ENCODE measurements at places on chromosomes 11 and 22. TPM values are rescaled to one million over a fixed set of nuclear protein-coding genes. Genes with fewer than 3 reads are reported as not detected.
A peak's percentile ranks its signal among the peaks of the same experiment; 100 is the strongest.

- H3K4me3 ChIP-seq, result no peak overlapping the region
- no peak for DNase-seq
- no peaks in the 10 kb centered on the region for H3K27me3 ChIP-seq
- peaks cover 6% of the 10 kb centered on the region for H3K4me1 ChIP-seq
Observed at GRCh38 chr11:96125400-96125799, 201.5 kb upstream of the MTMR2 start.

- H3K36me3 ChIP-seq, result peaks cover 42% of the 10 kb centered on the region
- no peak overlapping the region for H3K27ac ChIP-seq
- no peaks in the 10 kb centered on the region for H3K27me3 ChIP-seq
- DNase-seq, result peak; percentile 50
- H3K4me3 ChIP-seq, result no peak overlapping the region
- H3K4me1 ChIP-seq, result peaks cover 8% of the 10 kb centered on the region
Observed at GRCh38 chr11:61447601-61448551, 18.0 kb downstream of the SDHAF2 start.

GRCh38 chr11:75868990-75869389 lies 54.0 kb downstream of the UVRAG start:
- H3K27ac ChIP-seq, result no peak overlapping the region
- no peaks in the 10 kb centered on the region for H3K4me1 ChIP-seq
- H3K27me3 ChIP-seq, result no peaks in the 10 kb centered on the region
- DNase-seq, result no peak
- H3K36me3 ChIP-seq, result 0 out of 2 replicates have a peak, but pooled peaks cover 1% of the 10 kb centered on the region
- H3K4me3 ChIP-seq, result no peak overlapping the region

DNA sequence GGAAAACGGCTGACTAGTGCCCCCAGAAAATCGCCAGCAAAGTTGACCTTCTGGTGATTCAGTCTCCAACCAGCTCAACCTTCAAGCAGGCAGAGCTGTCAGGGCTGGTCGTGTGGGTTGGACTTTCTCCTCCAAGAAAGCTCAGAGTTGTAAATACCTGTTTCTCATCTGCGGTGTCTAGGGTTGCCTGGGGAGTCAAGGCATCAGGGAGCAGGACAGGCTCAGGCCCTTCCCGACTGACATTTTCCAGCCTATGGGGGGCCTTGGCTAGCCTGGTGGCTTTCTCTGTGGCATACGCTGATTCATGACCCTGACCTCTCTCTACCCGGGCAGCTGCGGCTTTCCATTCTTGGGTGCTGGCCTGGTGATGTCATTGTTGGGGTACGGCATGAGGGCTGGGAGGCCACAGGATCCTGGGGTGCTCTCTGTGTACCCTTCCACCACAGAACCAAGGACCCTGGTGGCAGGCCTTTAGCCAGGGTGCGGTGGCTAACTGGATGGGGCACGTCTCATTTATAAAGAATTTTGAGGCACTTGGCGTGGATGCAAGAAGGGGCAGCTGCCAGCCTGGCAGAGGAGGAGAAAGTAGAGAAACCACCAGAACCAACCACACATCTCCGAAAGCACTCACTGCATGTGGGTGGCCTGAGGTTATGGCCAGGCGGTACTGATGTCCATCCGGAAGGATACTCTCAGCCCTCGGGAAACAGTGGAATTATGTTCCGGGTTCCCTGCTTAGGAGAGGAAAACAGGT lies 64.9 kb downstream of the BCR start:
- no peaks in the 10 kb centered on the region for H3K27me3 ChIP-seq
- peak; percentile 55 for DNase-seq
- peaks cover 23% of the 10 kb centered on the region for H3K4me1 ChIP-seq
- H3K4me3 ChIP-seq, result no peak overlapping the region

DNA sequence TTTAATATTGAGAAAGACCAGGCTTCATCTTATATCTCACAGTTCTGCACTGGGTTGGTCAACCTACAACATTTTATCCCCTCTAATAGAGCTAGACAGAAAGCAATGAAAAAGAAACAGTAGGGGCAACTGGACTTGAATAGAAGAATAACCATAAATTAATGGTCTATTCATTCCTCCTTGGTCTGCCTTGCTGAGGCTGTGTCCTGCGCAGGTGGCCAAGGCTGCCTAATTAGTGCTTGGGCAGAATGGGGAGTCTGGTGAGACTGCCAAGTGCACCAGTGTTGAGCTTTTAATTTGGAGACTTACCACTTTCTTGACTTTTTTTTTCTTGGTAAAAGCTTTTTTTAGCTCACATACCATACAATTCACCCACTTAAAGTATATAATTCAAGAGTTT lies 35.0 kb upstream of the SPON1 start:
- no peak overlapping the region for H3K27ac ChIP-seq
- peaks cover 4% of the 10 kb centered on the region for H3K27me3 ChIP-seq
- no peaks in the 10 kb centered on the region for H3K4me1 ChIP-seq
- DNase-seq, result no peak
- H3K4me3 ChIP-seq, result no peak overlapping the region

DNA sequence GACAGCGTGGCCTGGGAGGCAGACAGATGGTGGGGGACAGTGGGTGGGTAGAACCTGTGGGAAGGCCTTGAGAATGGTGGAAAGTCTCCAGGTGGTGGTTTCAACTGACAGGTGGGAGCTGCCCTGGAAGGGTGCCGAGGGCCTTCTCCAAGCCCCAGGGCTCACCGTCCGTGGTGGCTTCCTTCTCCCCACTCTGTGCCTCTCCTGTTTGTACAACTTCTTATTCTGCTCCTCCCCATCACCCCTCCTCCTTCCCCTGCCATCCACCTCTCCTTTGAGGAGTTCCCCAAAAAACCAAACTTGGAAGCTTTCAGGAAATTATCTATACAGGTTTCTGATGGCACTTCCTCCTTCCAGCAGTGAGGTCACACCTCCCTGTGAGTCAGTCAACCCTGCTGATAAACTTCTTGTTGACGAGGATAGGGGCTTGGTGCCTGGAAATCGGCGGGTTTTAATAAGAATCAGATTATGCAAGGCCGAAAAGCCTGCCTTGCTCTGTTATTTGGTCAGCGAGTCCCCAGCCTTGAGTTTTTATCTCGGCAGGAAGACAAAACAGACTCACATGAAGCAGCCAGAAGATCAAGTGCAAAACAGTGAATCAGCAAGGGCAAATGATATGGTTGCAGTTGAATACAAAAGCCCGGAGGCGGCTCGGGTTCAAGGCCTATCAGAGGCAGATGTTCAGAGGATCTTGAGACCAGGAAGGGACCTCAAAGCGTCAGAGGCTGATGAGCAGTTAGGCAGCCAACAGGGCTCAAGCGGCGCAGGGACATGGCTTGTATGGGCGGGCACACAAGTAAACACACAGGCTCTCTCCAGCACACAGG lies 9.5 kb upstream of the ST3GAL4 start:
- H3K4me1 ChIP-seq, result peaks cover 28% of the 10 kb centered on the region
- H3K27ac ChIP-seq, result peak overlapping the region; percentile 42
- peak; percentile 75 for DNase-seq
- no peaks in the 10 kb centered on the region for H3K27me3 ChIP-seq

- H3K27ac ChIP-seq, result peak overlapping the region; percentile 32
- no peaks in the 10 kb centered on the region for H3K36me3 ChIP-seq
- peaks cover 26% of the 10 kb centered on the region for H3K4me1 ChIP-seq
- H3K27me3 ChIP-seq, result no peaks in the 10 kb centered on the region
Observed at GRCh38 chr22:42754658-42755057, 34.0 kb upstream of the A4GALT start.

GRCh38 chr11:3359092-3359824 lies 19.7 kb downstream of the ZNF195 start:
- H3K4me3 ChIP-seq, result no peak overlapping the region
- H3K36me3 ChIP-seq, result peaks cover 38% of the 10 kb centered on the region
- H3K27me3 ChIP-seq, result no peaks in the 10 kb centered on the region
- no peak overlapping the region for H3K27ac ChIP-seq
- DNase-seq, result no peak

- no peaks in the 10 kb centered on the region for H3K36me3 ChIP-seq
- no peak overlapping the region for H3K27ac ChIP-seq
- H3K27me3 ChIP-seq, result no peaks in the 10 kb centered on the region
- H3K4me3 ChIP-seq, result no peak overlapping the region
- no peak for DNase-seq
Observed at GRCh38 chr11:69560141-69560790, 78.8 kb downstream of the LINC01488 start.

CD82 gene
- 32.8 TPM for total RNA-seq

DNA sequence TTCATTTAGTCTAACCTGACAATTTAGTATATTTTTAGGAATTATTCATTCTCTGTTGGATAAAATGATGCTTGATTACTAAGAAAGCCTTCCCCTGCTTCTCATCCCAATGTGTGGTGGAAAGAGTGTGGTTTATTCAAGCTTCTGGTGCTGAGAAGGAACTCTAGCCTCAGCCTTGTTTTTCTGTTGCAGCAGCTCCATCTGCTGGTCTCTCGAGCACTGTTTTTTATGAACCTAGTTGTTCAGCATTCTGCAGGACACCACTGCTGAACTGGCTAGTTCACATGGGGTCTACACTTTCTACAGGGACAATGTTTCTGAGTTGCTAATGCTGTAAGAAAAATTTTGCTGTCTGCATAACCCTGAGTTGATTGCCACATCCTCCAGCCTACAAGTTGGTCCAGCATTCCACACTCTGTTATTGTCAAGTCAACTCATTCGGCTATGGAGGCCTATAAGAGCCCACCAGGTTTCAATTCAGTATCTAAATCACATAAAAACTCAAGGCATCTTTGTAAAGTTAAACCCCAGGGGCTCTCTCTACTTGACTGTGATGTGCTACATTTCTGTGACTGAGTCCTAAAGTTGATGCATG lies 14.3 kb downstream of the OR2AG2 start:
- H3K27ac ChIP-seq, result no peak overlapping the region
- H3K27me3 ChIP-seq, result no peaks in the 10 kb centered on the region
- no peaks in the 10 kb centered on the region for H3K36me3 ChIP-seq
- H3K4me1 ChIP-seq, result no peaks in the 10 kb centered on the region
- no peak overlapping the region for H3K4me3 ChIP-seq

DNA sequence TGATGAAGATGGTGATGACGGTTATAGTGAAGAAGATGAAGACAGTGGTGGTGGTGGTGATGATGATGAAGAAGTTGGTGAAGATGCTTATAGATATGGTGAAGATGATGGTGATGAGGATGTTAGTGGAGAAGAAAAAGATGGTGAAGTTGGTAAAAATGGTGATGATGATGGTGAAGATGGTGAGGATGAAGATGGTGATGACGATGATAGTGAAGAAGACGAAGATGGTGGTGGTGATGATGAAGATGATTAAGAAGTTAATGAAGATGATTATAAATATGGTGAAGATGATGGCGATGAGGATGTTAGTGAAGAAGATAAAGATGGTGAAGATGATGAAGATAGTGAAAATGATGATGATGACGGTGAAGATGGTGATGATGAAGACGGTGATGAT lies 25.2 kb upstream of the FGF3 start:
- no peak for DNase-seq
- no peaks in the 10 kb centered on the region for H3K4me1 ChIP-seq
- no peak overlapping the region for H3K4me3 ChIP-seq
- H3K27ac ChIP-seq, result no peak overlapping the region

DNA sequence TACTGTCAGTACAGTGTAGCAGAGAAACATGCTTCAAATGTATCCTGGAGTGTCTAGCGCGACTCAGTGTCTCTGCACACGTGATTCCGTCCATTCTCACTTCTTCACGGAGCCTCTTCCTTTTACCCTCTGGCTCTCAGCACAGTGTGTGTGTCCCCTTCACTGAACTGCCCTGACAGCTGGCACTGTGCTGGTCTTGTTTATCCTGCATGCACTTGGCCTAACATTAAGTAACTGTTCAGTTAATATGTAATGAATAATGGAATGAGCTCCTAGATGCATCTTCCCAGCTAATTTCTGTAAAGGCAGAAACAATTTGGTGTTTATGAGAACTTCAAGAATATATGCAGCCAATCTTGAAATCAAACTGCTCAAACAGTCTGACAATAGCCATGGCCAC lies 44.4 kb downstream of the KMT5B start:
- H3K27me3 ChIP-seq, result no peaks in the 10 kb centered on the region
- DNase-seq, result no peak
- peaks cover 46% of the 10 kb centered on the region for H3K36me3 ChIP-seq
- no peak overlapping the region for H3K4me3 ChIP-seq

GRCh38 chr22:25404928-25405816 lies 159.3 kb upstream of the GRK3 start:
- peak overlapping the region; percentile 68 for H3K27ac ChIP-seq
- H3K4me3 ChIP-seq, result peak overlapping the region; percentile 93
- peaks cover 3% of the 10 kb centered on the region for H3K27me3 ChIP-seq
- peaks cover 30% of the 10 kb centered on the region for H3K4me1 ChIP-seq

GRCh38 chr22:29310863-29311339 lies 4.5 kb downstream of the GAS2L1 start:
- DNase-seq, result peak; percentile 96
- H3K27ac ChIP-seq, result 0 out of 2 replicates have a peak overlapping the region, but pooled peaks have one; percentile 33
- peaks cover 27% of the 10 kb centered on the region for H3K27me3 ChIP-seq
- no peak overlapping the region for H3K4me3 ChIP-seq
- H3K4me1 ChIP-seq, result peaks cover 16% of the 10 kb centered on the region
- peaks cover 2% of the 10 kb centered on the region for H3K36me3 ChIP-seq

GRCh38 chr11:78054971-78055370 lies 8.7 kb upstream of the THRSP start:
- no peaks in the 10 kb centered on the region for H3K36me3 ChIP-seq
- H3K27me3 ChIP-seq, result no peaks in the 10 kb centered on the region
- H3K4me1 ChIP-seq, result peaks cover 12% of the 10 kb centered on the region
- DNase-seq, result no peak
- no peak overlapping the region for H3K27ac ChIP-seq

DNA sequence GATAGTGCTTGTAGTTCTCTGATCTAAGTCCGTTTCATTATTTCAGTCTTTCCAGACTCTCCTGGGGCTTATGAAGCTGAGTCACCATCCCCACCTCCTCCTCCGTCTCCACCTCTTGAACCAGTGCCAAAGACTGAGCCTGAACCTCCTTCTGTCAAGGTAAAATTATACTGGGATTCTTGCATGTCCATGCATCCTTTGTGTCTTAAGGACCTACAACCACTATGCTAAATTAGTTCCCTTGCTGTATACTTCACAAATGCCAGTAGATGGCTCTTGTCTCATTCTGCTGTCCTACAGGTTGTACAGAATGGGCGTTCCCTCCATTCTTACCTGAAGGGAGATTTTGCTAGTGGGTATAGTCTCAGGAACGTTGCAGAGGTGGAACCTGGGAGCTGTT lies 42.2 kb downstream of the POLD3 start:
- H3K4me3 ChIP-seq, result no peak overlapping the region
- peak; percentile 66 for DNase-seq
- H3K36me3 ChIP-seq, result peaks cover 3% of the 10 kb centered on the region
- no peaks in the 10 kb centered on the region for H3K27me3 ChIP-seq
- H3K27ac ChIP-seq, result no peak overlapping the region

MUC6 gene
- total RNA-seq, result not detected

- H3K4me1 ChIP-seq, result 0 out of 2 replicates have a peak, but pooled peaks cover 4% of the 10 kb centered on the region
- peak overlapping the region; percentile 69 for H3K27ac ChIP-seq
- no peaks in the 10 kb centered on the region for H3K27me3 ChIP-seq
- H3K36me3 ChIP-seq, result no peaks in the 10 kb centered on the region
- no peak for DNase-seq
- H3K4me3 ChIP-seq, result peak overlapping the region; percentile 87
Observed at GRCh38 chr22:20918663-20919218, 1.5 kb downstream of the CRKL start.

CDC42BPG gene
- under 0.01 TPM for total RNA-seq

OR52K1 gene
- total RNA-seq, result not detected
